ENCODE measurements at places on chromosomes 5 and 9. TPM values are rescaled to one million over a fixed set of nuclear protein-coding genes. Genes with fewer than 3 reads are reported as not detected.

Gene LTC4S
- total RNA-seq = 1.1 TPM

Gene TPPP
- 0.53 TPM for total RNA-seq

Gene IRX4
- not detected for total RNA-seq

Gene FGF1
- not detected for total RNA-seq

Gene FRMD3
- 0.62 TPM for total RNA-seq

Gene AGPAT2
- total RNA-seq = 16.3 TPM

Gene PCDHGB2
- total RNA-seq = 0.10 TPM

Gene TAL2
- total RNA-seq = not detected

Gene ORM2
- total RNA-seq = not detected

GRCh38 chr9:87115785-87116184 is 168.5 kb upstream of the GAS1 start:
- DNase-seq = no peak

DNA sequence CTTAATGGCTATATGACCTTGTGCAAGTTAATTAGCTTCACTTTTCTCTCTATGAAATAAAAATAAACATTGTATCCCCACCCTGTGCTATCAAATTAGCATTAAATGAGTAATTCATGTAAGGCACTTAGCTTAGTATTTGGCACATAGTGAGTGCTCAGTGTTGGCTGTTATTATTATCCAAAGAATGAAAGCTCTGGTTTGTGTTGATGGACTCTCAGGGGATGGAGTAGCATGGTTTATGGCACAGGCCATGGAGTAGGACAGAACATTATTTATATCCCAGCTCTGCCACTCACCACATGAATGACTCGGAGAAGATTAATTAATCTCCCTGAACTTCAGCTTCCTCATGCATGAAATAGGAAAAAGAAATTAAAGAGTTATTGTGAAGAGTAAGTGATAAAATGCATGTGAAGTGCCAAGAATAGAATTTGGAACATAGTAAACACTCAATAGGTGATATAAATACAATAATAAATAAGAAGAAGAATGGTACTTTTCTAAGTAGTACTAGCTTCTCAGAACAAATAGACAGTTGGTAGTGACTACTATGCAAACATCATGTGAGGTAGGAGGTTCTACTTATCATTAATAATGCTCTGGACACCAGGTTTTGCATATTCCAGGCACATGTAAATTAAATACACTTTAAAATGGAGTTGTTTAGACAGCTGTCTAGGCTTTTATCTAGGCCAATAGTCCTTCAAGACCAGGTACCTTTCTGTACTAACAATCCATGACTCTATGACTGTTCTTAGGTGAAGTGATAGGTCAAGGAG is 146.4 kb downstream of the GRIA1 start:
- DNase-seq = no peak

- DNase-seq = no peak
These were observed 227.9 kb downstream of the ESM1 start for GRCh38 chr5:54757541-54757940.

DNA sequence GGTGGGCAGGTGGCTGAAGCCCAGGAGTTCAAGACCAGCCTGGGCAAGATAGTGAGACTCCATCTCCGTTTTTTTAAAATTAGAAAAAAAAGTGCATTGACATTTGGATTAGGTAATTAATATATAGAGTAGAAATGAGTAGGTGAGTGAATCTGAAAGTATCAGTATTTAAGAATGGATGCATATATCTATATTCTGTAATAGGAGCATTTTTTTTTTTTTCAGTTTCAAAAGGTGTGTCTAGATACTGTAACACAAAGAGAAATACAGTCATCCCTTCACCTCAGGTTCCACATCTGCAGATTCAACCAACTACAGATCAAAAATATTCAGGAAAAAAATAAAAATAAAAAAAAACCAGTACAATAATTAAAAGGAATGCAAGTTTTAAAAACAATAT is 50.8 kb downstream of the RBM27 start:
- no peak for DNase-seq

GRCh38 chr9:131743096-131743495 is 3.2 kb upstream of the RAPGEF1 start:
- DNase-seq = no peak

GRCh38 chr9:86487838-86488233 is 133.6 kb upstream of the TUT7 start:
- DNase-seq = no peak

DNA sequence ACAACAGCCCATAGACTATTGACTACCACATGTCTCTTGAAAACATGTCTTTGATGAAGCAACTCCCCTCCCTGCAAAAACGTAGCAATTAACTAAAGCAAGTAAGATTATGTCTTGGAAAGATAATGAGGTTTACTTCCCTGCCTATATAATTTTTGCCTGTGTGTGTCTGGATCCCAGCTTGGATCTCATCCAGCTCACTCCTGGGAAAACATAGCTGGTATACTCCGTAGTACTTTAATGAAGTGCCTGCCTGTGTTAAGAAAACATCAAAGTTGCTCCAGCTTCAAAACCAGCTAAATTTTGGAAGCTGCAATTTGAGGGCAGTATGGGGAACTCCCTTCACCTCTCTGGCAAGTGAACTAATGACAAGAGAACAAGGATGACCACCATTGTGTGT is 182.6 kb upstream of the C9orf72 start:
- DNase-seq = no peak

DNA sequence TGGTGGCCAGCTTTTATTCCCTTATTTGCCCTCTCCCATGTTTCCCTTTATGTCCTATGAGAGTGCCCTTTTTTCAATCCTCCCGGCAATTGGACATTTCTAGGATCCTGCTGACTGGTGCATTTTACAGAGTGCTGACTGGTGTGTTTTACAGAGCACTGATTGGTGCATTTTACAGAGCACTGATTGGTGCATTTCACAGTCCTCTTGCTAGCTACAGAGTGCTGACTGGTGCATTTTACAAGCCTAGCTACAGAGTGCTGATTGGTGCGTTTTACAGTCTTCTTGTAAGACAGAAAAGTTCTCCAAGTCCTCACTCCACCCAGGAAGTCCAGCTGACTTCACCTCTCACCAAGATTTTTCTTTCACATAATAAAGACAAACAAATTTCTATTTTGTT is 15.4 kb upstream of the FANCC start:
- no peak for DNase-seq

DNA sequence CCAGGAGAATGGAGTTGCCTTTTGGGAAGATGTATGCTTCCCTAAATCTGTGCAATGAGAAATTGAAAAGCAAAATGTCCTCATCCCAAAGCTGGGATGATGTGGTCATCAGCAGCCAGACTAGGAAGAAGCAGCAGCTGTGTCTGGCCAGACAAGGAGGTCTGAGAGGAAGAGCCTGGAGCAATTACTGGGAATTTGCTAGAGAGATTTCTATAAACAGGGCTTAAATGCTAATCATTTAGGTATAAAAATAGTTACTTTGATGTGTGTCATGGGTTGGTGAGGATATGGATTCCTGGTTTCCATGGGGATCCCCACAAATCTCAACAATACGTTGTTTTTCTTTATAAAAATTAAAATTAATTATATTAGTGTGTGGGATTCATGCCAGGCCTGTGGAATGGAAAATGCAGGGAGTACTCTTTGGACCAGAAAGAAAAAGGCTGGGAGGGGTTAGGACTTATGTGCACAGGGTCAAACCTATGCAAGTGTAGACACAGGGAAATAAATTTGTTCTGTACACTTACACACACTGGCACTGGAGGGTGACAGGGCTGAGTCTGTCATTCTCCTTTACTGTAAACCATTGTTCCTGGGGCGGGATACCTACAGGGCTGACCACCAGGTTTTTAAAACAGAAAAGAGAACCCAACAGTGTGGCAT is 58.7 kb upstream of the TRPC7 start:
- DNase-seq = no peak

GRCh38 chr9:109497226-109498153 is 617 bp downstream of the PTPN3 start:
- no peak for DNase-seq

- DNase-seq = no peak
These were observed 20.9 kb upstream of the DMXL1 start for GRCh38 chr5:119049824-119050449.

DNA sequence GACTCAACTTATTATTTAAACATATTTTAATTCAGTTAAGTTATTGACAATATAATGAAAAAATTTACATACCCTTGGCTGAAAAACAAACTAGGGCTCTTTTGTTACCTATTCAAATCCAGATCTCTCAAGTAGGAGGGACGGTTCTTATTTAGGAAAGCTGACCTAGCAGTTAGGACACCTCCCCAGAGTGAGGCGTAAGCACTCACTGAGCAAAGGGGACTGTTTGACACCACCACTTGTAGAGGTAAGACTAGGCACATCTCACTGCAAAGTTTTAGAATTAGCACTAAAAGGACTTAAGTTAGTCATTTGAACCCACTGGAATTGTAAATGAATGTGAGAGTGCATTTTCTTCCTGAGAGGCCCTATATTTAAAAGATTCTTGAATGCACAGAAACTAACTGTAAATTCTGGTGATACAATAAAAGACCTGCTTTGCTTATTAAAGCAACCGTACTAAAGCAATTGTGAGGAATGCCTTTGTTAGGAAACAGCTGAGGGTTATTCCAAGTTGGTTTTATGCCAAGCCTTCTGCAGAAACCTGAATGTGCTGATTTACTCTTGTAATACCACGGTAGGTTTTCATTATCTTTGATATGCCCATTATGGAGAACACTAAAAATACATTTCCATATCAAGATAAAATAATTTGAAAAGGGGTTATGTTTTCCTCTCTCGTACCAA is 16.2 kb downstream of the HACD4 start:
- DNase-seq = no peak

DNA sequence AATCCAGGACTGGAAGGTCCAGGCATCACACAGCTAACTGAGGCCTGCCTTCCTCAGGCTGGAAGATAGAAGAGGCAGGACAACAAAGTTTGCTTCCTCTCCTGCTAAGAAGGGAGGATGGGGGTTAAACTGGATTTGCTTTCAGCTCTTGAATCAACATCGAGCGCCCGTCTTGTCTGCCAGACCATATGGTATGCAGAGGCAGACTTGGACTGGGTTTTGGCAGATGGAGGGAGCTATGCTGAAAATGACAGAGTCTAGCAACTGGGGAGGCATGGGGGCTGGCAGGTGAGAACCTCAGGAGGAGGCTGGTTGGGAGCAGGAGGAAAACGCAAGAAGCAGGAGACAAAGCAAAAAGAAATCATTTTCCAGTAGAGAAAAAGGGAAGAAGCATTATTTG is 289.5 kb upstream of the IL12B start:
- no peak for DNase-seq

DNA sequence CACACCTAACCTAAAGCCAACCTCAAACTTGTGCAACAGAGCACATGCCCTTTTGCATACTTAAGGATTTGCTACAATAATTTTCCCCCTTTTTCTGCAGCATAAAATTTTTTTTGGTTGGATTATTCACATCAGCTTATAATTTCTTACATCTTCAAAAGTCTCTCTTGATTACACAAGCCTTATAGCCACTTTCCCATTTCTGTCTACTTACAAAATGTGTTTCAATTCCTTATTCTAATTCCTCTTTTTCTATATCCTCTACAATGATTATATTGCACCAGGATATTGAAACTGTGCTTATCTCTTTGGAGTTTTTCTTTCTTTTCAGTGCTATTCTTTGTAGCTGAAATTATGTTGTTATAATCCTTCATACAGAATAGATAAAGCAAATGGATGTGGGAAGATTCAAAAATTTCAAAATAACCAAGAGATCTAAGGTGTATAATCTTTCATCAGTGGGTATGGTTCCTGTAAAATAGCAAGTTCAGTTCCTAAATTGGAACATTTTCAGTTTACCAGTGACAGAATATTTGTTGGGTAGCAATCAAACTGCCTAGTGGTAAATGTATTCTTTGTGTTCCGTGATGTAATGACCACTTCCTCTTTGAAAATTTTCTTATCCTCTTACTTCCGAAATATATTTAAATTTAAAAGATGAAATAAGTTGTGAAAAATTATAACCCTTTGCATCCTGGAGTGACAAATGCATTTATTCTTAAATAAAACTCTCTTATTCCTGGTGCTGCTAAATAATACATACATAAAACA is 386.8 kb upstream of the CHD1 start:
- no peak for DNase-seq

DNA sequence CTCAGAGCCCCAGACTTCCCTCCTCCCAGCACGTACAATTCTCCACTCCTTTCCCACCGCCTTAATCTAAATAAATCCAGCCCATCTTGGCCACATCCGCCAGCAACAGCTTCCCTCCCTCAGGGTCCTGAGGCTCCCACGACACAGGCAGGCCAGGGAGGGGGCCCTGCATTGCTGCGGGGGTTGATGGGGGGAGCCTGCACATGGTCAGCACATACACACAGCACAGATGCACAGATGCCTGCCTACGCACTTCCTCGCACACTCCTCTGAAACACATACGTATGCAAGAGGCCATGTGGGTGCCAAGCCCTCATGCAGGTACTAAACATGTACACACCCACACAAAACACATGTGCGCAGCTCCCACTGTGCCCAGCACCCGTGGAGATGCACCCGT is 14.8 kb downstream of the PDGFRB start:
- no peak for DNase-seq

Data from activated CD4-positive, alpha-beta memory T cell treated with anti-CD3 and anti-CD28 coated beads for 36 hours (primary cell).